ENCODE measurements at places on chromosomes 12 and 14. TPM values are rescaled to one million over a fixed set of nuclear protein-coding genes. Genes with fewer than 3 reads are reported as not detected.
A peak's percentile ranks its signal among the peaks of the same experiment; 100 is the strongest.

DNA sequence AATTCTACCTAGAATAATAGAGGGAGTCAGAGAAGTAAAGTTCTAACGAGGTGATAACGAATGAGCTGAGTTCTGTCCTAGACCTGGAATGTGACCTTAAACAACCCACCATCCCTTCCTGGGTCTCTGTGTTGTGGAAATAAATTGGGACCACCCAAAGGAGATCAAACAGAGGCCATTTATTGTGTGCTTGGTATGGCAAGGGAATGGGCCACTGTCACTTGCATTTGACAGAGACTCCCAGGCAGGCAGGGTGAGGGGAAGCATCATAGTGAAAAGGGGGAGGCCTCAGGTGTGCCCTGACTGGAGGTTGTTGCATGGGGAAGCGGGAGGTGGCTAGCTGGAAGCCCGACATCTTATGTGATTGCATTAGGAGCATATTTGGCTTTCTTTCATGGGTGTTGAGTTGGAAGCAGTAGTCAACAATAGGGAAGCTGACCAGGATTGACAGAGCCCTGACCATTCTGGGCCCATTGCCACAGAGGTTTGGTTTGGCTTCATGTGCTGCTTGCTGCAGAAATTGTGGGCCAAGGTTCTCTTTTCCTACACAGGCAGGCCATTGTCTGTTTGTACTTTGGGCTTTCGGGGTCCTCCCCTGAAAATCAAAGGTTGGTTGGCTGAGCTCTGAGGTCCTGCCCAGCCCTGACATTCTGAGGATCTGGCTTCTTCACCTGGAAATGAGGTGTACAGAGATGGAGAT is 17.6 kb upstream of the FAM181A start:
- H3K4me1 ChIP-seq = no peaks in the 10 kb centered on the region
- no peak for DNase-seq
- no peak overlapping the region for H3K4me3 ChIP-seq

- peak overlapping the region; percentile 79 for H3K27ac ChIP-seq
- no peaks in the 10 kb centered on the region for H3K27me3 ChIP-seq
- no peak overlapping the region for H3K4me3 ChIP-seq
- no peaks in the 10 kb centered on the region for H3K36me3 ChIP-seq
- no peak for DNase-seq
- peaks cover 13% of the 10 kb centered on the region for H3K4me1 ChIP-seq
Observed at GRCh38 chr14:37196604-37197420, 925 bp upstream of the MIPOL1 start.

DNA sequence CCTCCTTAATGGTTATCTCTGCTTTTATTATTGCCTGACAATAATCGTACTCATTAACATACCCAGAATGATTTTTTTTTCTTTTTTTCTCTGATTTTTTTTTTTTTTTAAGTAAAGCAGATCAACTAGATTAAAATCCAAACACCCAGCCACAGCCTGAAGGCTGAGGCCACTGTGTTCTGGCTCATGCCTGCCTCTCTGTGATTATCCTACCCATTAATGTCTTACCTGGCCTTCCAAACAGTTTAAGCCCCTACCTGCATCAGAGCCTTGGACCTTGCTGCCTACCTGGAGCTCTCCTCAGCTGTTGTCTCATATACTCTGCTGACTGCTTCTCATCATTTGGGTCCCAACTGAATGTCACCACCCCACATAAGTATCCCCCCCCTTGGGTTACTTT is 6.8 kb upstream of the TMED10 start:
- peak overlapping the region; percentile 39 for H3K27ac ChIP-seq
- H3K4me1 ChIP-seq = peaks cover 23% of the 10 kb centered on the region
- no peak overlapping the region for H3K4me3 ChIP-seq
- no peaks in the 10 kb centered on the region for H3K27me3 ChIP-seq
- no peak for DNase-seq

DNA sequence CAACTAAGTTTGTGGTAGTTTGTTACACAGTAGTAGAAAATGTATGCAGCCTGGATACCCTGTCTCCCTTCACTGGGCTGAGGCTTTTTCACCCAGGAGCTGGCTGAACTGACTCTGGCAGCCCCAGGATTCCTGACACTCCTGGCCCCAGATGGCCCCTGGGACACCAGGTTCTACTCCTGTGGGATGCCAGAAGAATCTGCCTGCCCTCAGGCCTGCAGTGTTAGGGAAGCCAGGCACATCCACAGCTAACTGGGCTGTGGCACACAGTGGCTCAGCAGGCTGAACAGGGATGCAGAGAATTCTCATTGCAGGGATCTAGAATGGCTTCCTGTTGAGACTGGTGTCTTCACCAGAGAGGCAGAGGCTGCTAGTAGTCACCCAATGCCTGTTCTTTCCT is 8.5 kb downstream of the IFI27 start:
- H3K27me3 ChIP-seq = no peaks in the 10 kb centered on the region
- peaks cover 7% of the 10 kb centered on the region for H3K36me3 ChIP-seq
- DNase-seq = no peak
- H3K4me3 ChIP-seq = no peak overlapping the region
- no peak overlapping the region for H3K27ac ChIP-seq
- peaks cover 19% of the 10 kb centered on the region for H3K4me1 ChIP-seq

GRCh38 chr14:34699873-34700621 is 14.3 kb downstream of the CFL2 start:
- H3K36me3 ChIP-seq = no peaks in the 10 kb centered on the region
- H3K4me1 ChIP-seq = no peaks in the 10 kb centered on the region
- H3K27me3 ChIP-seq = no peaks in the 10 kb centered on the region
- no peak for DNase-seq
- H3K27ac ChIP-seq = no peak overlapping the region

GRCh38 chr12:19273482-19274330 is 144.2 kb downstream of the PLEKHA5 start:
- no peaks in the 10 kb centered on the region for H3K36me3 ChIP-seq
- H3K27me3 ChIP-seq = no peaks in the 10 kb centered on the region
- H3K4me1 ChIP-seq = peaks cover 10% of the 10 kb centered on the region
- peak; percentile 50 for DNase-seq

The NR1H4 gene
- total RNA-seq = not detected

The ACOT4 gene
- 4.6 TPM for total RNA-seq

The ABCD2 gene
- 0.46 TPM for total RNA-seq

The TSPAN11 gene
- total RNA-seq = 1.0 TPM

All from upper lobe of left lung (tissue), 6 donors.